NCI-H460 (cell line): ENCODE measurements at places on chromosomes 2 and 18. TPM values are rescaled to one million over a fixed set of nuclear protein-coding genes. Genes with fewer than 3 reads are reported as not detected.

Gene TMEM37
- 1.4 and 2.5 TPM in 2 replicates for total RNA-seq

Gene SERPINB3
- total RNA-seq = 0.15 and 0.23 TPM in 2 replicates

Gene PLGLB1
- total RNA-seq = 0.92 TPM in 1 of 2 replicates, not detected in the other

Gene UGT1A8
- total RNA-seq = not detected in 2 replicates

Gene SULT1C2
- not detected in 2 replicates for total RNA-seq

Gene RGPD4
- total RNA-seq = 0.07 TPM in 1 of 2 replicates, not detected in the other

Gene CLHC1
- total RNA-seq = 9.7 and 10.8 TPM in 2 replicates

Gene TUBA4B
- total RNA-seq = not detected in 2 replicates

Gene IL36B
- total RNA-seq = not detected in 2 replicates

DNA sequence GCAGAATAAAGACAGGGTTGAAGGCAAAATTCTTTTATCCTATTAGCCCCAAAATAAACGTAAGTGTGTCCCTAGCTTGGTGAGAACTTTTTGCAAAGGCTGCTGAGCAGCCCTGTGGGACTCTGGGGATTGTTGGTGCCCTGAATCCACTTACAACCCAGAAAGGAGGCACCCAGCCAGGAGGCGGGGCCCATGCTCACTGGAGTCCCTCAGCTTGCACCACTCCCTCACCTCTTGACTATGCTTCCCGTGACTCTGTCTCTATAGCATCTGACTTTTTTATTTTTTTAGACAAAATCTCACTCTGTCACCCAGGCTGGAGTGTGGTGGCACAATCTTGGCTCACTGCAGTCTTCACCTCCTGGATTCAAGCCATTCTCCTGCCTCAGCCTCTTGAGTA is 15.8 kb upstream of the COL6A3 start:
- no peak for DNase-seq

- DNase-seq = no peak
Observed at GRCh38 chr18:80147037-80147417, 38.0 kb downstream of the ADNP2 start.

DNA sequence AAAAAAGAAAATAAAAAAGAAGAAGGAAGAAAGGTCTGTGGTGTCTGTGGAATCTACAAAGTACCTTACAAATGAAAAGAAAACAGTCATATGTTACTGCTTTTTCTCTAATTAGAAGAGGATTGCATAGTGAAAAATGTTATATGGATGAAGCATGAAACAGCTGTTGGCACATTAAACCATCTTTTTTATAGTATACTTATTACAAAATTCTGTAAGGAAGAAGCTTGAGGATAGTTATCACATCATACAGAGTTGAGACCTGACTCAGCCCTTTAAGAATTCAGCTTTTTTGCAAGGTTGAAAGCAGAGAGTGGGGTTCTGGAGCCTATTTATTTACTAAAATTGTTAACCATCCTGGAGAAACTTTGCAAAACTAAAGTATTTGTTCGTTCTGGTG is 222.7 kb downstream of the PHLPP1 start:
- DNase-seq = no peak

DNA sequence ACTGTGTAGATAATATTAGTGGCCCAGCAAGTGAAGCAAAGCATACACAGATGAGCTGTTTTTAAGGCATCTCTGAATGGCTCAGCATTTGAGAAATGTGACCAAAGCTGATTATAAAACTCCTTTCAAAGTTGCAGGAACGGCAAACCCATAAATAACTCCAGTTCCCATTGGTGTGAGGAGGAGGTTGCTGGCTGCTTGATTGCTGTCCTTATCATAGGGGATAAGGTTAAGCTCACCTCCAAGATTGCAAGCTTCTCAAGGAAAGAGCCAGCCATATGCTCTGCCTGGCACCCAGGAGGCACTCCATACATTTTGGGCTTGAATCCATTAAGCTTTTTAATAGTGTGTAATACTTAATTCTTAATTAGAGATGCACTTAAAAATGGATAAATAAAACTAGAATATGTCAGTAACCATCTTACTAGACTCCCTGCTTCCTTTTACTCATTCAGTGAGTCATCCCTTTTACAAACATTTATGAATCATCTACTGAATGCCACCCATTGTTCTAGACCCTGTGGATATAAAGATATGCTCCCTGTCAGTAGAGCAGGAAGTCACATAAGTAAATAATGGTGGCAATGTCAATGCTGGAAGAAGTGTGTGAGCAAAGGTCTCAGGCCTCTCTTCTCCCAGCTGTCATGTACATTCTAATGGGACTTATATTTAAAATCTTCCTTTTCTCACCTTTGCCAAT is 99.3 kb downstream of the SPATS2L start:
- peak; percentile 89 for DNase-seq

DNA sequence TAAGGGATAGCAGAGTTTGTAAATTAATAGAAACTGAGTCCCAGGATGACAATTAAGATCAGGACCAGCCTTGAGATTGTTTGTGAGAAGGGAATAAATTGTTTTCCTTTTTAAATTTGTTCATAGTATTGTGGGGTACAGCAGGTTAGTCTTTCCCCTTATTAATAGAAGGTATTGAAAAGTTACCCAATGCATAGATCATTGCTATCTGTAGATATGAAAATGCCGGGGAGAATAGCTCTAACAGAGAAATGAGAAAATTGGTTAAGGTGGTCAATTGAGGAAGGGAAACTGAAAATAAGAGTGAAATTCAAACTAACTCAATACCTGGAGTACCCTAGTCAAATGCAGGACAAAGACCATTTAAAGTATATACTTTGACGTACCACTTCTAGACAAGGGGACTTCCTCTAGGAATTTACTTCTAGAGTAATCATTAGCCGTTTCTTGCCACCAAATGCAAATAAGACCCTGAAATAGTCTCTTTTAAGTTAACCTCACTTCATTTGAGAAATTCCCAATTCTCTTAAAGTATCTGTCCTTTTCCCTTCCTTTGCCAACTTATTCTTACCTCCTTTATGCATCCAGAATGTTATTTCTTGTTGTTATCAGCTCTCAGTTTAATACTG is 1224.4 kb upstream of the LRRTM1 start:
- no peak for DNase-seq

- no peak for DNase-seq
Observed at GRCh38 chr18:42437646-42438045, 482.6 kb downstream of the PIK3C3 start.

- no peak for DNase-seq
Observed at GRCh38 chr18:63445037-63445436, 22.8 kb upstream of the VPS4B start.

- DNase-seq = no peak
Observed at GRCh38 chr2:230898016-230898712, 26.9 kb downstream of the GPR55 start.

- DNase-seq = no peak
Observed at GRCh38 chr2:231132129-231132528, 7.3 kb upstream of the HTR2B start.

DNA sequence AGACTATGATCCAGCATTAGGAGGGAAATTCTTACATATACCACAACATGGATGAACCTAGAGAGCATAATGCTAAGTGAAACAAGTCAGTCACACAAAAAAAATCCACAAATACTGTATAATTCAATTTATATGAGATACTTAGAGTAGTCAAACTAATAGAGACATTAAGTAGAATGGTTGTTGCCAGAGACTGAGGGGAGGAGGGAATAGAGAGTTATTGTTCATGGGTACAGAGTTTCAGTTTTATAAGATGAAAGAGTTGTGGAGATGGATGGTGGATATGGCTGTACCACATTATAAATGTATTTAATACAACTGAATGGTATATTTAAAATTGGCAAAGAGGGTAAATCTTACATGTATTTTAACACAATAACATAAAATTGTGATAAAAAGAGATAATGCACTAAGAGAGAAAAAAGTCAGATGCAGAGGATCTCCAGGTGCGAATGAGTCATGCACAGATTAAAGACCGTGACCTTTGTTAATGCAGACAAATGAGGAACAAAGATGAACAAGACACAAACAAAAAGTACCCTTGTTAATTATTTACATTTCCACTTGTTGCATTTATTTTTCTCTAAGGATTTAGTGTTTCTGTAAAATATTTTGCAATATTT is 541.7 kb upstream of the MEX3C start:
- no peak for DNase-seq
